Tibial artery (tissue), 4 donors: ENCODE measurements at places on chromosomes 5 and 9.

- no peaks in the 10 kb centered on the region for H3K27me3 ChIP-seq
- peak overlapping the region; percentile 55 for H3K27ac ChIP-seq
- H3K4me1 ChIP-seq: peaks cover 68% of the 10 kb centered on the region
- H3K36me3 ChIP-seq: no peaks in the 10 kb centered on the region
- peak overlapping the region; percentile 51 for H3K4me3 ChIP-seq
Measured at GRCh38 chr5:78509145-78509865, 139.3 kb downstream of the LHFPL2 start.

- H3K4me3 ChIP-seq: no peak overlapping the region
- H3K27me3 ChIP-seq: no peaks in the 10 kb centered on the region
- H3K27ac ChIP-seq: no peak overlapping the region
- H3K4me1 ChIP-seq: no peaks in the 10 kb centered on the region
- peaks cover 36% of the 10 kb centered on the region for H3K36me3 ChIP-seq
- DNase-seq: no peak
Measured at GRCh38 chr5:75681125-75681830, 36.0 kb downstream of the POC5 start.

DNA sequence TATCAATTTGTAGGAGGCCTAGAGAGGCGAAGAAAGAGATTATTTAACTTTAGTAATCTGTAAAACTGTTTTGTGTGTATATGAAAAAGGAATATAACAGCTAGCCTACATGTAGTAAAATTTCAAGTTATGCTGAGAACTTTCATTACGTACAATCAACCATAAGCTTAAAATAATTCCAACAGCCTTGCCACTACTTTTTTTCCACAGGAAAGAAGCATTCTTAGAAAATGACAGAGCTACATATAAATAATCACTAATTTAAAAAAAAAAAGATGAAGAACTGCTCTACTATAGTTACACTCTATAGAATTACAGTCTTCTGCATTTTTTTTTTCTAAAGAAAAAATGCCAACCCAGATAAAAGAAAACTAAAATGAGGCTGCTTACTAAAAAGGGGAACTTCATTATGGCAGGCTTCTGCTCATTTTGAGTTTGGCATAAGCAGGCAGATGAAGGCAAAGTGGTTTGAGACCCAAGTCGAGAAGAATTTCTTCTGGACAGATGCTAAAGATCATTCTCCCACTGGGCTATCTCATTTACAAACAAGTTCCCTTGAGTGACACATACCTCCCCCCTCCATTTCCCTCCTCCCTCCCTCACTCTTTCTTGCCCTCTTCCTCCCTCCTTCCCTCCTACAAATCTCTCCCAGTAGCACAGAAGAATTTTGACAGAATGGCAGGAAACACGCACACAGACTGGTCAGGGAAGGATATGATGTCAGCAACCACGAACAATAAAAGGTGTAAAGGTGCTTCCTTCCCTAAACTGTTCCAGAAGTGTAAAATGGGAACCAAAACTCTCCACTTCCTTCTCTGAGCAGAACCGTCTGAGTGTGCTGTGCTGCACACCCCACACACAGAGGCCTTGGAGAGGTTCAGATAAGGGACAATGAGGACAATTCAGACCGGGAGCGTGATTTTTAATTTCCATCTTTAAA is 56.1 kb downstream of the MEF2C start:
- H3K36me3 ChIP-seq: no peaks in the 10 kb centered on the region
- peak overlapping the region; percentile 30 for H3K4me3 ChIP-seq
- no peaks in the 10 kb centered on the region for H3K27me3 ChIP-seq
- peak; percentile 37 for DNase-seq
- H3K4me1 ChIP-seq: peaks cover 89% of the 10 kb centered on the region

GRCh38 chr5:159995907-159996306 is 13.0 kb upstream of the TTC1 start:
- H3K27ac ChIP-seq: no peak overlapping the region
- no peak for DNase-seq
- H3K4me3 ChIP-seq: no peak overlapping the region
- no peaks in the 10 kb centered on the region for H3K4me1 ChIP-seq

GRCh38 chr5:75042522-75042921 is 9.8 kb downstream of the GCNT4 start:
- no peak overlapping the region for H3K27ac ChIP-seq
- H3K4me3 ChIP-seq: no peak overlapping the region
- H3K36me3 ChIP-seq: no peaks in the 10 kb centered on the region
- no peaks in the 10 kb centered on the region for H3K27me3 ChIP-seq
- DNase-seq: no peak
- H3K4me1 ChIP-seq: no peaks in the 10 kb centered on the region

DNA sequence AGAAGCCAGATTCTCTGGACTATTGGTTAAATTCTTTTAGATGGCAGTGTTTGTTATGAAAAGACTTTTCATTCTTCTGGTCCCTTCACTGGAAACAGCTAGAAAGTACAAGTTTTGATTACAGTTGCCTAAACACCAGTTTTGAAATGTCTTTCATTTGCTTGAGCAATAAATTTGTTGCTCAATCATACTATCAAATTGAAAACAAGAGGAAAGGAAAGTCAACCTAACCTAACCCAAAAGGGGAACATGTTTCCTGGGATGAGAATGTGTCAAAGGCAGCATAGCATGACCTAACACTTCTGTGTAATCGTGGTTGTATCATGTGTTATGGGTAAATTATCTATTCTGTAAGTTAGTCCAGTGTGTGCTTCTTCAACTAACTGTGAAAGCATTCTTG is 213.2 kb downstream of the TMC1 start:
- no peak for DNase-seq
- H3K27ac ChIP-seq: no peak overlapping the region
- no peak overlapping the region for H3K4me3 ChIP-seq

DNA sequence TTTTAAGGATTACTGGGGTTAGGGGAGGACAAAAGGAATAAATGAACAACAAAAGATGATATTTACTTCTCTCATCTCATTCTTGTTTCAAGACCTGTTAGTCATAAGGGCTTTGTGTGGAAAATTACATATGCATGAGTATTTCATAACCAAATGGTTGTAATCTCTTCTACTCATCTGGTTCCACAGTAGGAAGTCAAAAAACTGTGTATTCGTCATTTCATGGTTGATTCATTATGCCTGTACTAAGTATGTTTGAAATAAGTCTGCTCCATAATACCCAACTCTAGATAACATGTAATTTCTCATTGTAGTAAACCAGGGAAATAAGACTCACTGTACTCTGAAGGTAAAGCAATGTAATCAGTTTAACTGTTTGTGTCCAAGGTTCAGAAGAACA is 212.9 kb downstream of the ARRDC3 start:
- H3K4me3 ChIP-seq: no peak overlapping the region
- H3K36me3 ChIP-seq: no peaks in the 10 kb centered on the region
- no peak for DNase-seq
- peaks cover 14% of the 10 kb centered on the region for H3K4me1 ChIP-seq
- no peak overlapping the region for H3K27ac ChIP-seq
- no peaks in the 10 kb centered on the region for H3K27me3 ChIP-seq

DNA sequence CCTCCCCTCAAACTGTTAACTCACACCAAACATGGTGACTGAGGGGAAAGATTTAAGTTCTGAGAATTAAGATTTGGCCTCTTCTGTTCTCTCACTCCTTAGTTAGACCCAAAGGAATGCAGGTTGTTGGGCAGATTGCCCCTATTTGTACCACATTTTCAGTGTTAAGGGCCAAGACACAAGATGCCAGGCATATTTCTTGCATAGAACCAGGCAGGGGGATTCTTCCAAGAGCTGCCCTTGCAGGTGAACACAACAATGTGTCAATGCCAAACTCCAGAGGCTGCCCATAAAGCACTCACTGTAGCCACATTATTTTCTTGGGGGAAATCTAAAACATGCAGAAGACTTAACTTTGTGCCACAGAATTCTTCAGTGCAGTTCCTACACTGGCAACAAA is 14.7 kb downstream of the MPDZ start:
- H3K27ac ChIP-seq: peak overlapping the region; percentile 9
- DNase-seq: no peak
- H3K36me3 ChIP-seq: no peaks in the 10 kb centered on the region
- no peaks in the 10 kb centered on the region for H3K27me3 ChIP-seq

DNA sequence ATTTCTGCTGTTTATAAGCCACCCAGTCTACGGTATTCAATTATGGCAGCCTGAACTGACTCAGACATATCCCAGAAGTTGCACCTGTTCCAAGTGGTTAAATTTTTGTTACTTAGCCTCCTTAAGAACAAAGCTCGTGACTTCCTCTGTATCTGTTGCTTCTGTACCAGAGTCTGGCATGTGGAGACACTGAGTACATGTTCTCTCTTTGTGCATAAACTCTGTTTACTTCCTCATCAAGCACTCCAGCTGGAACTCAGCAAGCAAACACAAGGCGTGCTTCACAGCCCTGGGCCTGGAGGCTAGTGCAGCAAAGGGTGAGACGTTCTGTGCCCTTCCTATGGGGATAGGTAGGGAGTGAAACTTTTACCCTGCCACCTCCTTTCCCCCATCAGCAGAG is 19.0 kb downstream of the C9orf152 start:
- peaks cover 5% of the 10 kb centered on the region for H3K4me1 ChIP-seq
- no peaks in the 10 kb centered on the region for H3K27me3 ChIP-seq
- no peaks in the 10 kb centered on the region for H3K36me3 ChIP-seq
- DNase-seq: peak; percentile 62
- no peak overlapping the region for H3K27ac ChIP-seq
- no peak overlapping the region for H3K4me3 ChIP-seq

DNA sequence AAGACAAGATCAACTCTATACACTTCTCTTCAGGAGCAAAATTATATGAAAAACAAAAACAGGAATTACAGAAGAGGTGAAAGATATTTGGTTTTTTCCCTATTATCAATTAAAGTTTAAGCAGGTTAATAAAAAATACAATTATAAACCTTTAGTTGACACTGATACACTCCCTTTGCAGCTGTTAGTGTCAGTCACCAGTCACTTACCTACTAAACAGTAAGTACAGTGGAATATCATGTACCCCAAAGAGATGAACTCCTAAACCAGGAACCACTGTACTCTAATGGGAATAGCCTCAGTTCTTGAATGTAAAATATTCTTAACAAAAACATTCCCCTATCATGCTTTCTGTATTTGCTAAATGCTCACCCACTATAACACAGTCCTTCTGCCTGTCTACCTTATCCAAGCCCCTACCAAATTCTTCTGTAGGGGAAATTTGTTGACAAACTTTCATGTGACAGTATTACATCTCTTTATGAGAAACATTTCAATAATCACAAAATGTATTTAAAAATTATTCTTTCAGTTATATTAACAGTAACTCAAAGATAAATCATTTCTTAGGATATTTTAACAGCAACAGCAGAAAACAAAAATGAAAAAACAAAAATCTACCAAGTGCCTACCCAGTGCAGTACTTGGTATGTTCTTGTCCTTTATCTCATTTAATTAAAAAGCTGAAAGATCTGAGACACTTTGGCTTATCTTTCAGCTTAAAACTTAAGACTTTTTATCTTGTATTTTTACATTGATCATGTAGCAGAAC is 212.8 kb downstream of the MLLT3 start:
- DNase-seq: no peak
- H3K27ac ChIP-seq: no peak overlapping the region
- H3K4me3 ChIP-seq: no peak overlapping the region
- no peaks in the 10 kb centered on the region for H3K27me3 ChIP-seq

DNA sequence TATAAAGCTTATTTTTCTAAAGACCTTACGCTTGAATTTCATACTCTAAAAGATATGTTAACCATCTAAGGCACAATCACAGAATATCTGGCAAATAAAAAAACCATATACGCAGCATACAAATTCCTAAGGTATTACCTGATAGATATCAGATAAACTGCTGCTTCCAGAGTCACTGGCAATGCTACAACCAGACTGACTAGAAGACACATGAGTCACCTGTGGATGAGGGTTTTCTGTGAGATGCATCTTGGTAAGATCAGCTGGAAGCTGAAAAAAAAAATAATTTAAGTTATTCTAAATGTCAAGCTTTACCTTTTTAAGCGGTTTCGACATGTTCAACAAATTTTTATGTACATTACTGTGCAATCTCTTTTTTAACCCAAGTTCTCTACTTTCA is 113.8 kb downstream of the RAPGEF6 start:
- no peak overlapping the region for H3K4me3 ChIP-seq
- DNase-seq: no peak
- H3K36me3 ChIP-seq: peaks cover 13% of the 10 kb centered on the region
- H3K4me1 ChIP-seq: no peaks in the 10 kb centered on the region

DNA sequence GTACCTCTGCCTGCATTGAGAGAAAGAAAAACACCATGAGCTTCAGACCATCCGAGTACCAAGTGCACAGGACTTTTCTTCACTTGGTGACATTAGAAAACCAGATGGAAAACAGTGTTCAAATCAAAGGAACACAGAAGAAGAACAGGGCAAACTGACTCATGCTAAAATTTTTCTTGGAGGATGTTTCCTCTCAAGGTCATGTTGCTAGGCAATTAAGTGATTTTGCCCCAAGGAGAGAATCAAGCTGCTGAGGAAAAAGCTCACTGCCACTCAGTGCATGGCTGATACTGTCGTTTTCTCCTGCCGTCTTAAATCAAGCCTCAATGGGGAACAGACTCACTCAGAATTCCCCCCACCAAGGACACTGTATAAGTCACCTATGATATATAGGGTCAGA is 57.9 kb upstream of the SIMC1 start:
- H3K4me3 ChIP-seq: no peak overlapping the region
- no peaks in the 10 kb centered on the region for H3K27me3 ChIP-seq
- DNase-seq: no peak
- no peaks in the 10 kb centered on the region for H3K4me1 ChIP-seq
- H3K27ac ChIP-seq: no peak overlapping the region

- H3K27ac ChIP-seq: no peak overlapping the region
- H3K4me3 ChIP-seq: peak overlapping the region; percentile 6
- no peak for DNase-seq
- H3K27me3 ChIP-seq: no peaks in the 10 kb centered on the region
- peaks cover 14% of the 10 kb centered on the region for H3K36me3 ChIP-seq
- H3K4me1 ChIP-seq: no peaks in the 10 kb centered on the region
Measured at GRCh38 chr9:136372561-136373299, 739 bp downstream of the CARD9 start.

- H3K4me1 ChIP-seq: peaks cover 23% of the 10 kb centered on the region
- DNase-seq: no peak
- no peaks in the 10 kb centered on the region for H3K36me3 ChIP-seq
- no peaks in the 10 kb centered on the region for H3K27me3 ChIP-seq
- H3K27ac ChIP-seq: no peak overlapping the region
- H3K4me3 ChIP-seq: no peak overlapping the region
Measured at GRCh38 chr5:107403228-107403953, 267.3 kb downstream of the EFNA5 start.

GRCh38 chr9:37102486-37102885 is 17.9 kb upstream of the ZCCHC7 start:
- H3K36me3 ChIP-seq: no peaks in the 10 kb centered on the region
- H3K4me1 ChIP-seq: no peaks in the 10 kb centered on the region
- no peak overlapping the region for H3K4me3 ChIP-seq
- H3K27ac ChIP-seq: no peak overlapping the region
- H3K27me3 ChIP-seq: peaks cover 3% of the 10 kb centered on the region
- DNase-seq: no peak

- H3K4me1 ChIP-seq: no peaks in the 10 kb centered on the region
- H3K36me3 ChIP-seq: no peaks in the 10 kb centered on the region
- no peak overlapping the region for H3K27ac ChIP-seq
- DNase-seq: no peak
- H3K4me3 ChIP-seq: no peak overlapping the region
- no peaks in the 10 kb centered on the region for H3K27me3 ChIP-seq
Measured at GRCh38 chr5:124477577-124477976, 268.9 kb downstream of the ZNF608 start.

- H3K27ac ChIP-seq: no peak overlapping the region
- no peak overlapping the region for H3K4me3 ChIP-seq
- no peaks in the 10 kb centered on the region for H3K36me3 ChIP-seq
- H3K4me1 ChIP-seq: no peaks in the 10 kb centered on the region
Measured at GRCh38 chr9:89439571-89439970, 58.3 kb downstream of the SEMA4D start.

- DNase-seq: no peak
- no peaks in the 10 kb centered on the region for H3K36me3 ChIP-seq
- H3K27ac ChIP-seq: no peak overlapping the region
- no peak overlapping the region for H3K4me3 ChIP-seq
Measured at GRCh38 chr5:66967826-66968262, 228.8 kb downstream of the CD180 start.
